ENCODE measurements at places on chromosomes 12 and 14.
A peak's percentile ranks its signal among the peaks of the same experiment; 100 is the strongest.

DNA sequence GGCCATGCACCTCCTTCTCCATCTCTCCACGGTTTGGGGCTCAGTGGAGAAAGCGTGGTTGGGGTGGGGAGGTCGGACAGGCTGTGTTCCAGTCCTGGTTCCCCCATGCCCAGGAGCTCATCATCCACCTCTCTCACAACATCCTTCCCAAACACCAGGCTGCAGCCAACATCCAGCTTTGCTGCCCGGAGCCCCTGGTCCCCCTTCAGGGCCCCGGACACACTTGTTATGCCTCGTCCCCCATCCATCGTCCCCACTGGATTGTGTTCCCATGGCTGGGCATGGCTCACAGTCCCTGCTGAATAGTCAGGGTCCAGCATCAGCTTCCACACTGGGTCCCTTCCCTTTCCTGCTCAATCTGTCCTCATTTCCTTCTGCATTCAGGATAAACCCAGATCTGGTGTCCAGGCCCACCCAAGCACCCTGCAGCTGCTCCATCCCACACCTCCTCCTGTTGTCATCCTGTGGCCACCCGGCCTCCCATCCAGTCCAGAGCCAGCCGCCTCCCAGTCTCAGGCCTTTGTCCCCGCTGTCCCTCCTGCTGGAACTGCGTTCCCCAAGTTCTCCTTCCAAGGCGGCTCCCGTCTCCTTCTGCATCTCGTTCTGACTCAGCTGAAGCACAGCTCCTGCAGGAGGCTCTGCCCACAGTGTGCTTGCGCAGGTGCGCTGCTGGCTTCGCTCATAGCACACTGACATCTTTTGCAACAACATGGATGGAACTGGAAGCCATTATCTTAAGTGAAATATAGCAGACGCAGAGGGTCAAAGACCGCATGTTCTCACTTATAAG lies 211.4 kb upstream of the RTL1 start:
- DNase-seq, result no peak

DNA sequence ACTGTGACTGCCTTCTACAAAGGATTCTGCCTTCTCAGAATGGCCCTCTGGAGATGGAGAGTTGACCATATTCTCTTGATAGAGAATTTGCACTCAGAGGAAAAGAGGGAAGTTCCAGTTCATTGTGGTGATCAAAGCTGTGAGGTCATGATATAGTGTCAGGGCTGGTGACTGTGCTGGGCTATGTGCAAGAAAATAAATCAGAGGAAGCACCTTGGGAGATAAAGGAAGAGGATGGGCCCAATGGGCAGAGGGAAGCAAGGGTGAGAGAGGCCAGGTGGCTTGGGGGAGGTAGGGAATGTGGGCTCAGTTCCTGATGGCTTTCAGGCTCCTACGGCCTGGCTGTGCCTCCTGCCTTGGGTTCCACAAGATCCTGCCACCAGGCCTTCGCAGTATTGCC lies 145.8 kb downstream of the SLC8A3 start:
- no peak for DNase-seq

DNA sequence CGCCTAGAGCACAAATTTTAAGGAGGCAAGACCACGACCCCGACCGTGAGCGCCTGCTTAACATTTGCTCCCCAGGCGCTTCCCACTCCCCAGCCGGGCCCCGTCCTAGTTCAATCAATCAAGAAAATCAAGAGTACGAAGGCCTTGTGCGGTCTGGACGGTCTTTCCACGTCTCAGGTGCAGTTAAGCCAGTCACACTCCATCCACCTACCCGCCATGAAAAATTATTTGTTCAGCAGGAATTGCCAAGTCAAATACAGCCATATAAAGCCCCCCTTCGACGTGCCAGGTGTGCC lies 603 bp upstream of the LRR1 start:
- DNase-seq, result no peak

DNA sequence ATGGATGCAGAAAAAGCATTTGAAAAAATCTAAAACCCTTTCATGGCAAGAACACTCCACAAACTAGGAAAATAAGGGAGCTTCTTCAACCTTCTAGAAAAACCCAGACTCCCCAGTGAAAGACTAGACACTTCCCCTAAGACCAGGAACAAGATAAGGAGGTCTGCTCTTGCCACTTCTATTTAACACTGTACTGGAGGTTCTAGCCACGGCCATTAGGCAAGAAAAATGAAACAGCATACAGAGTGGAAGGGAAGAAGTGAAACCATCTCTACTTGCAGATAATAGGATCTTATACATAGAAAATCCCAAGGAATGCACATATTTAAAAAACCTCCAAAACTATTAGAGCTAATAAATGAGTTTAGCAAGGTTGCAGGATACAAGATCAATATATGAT lies 42.3 kb downstream of the CHGA start:
- DNase-seq, result no peak

DNA sequence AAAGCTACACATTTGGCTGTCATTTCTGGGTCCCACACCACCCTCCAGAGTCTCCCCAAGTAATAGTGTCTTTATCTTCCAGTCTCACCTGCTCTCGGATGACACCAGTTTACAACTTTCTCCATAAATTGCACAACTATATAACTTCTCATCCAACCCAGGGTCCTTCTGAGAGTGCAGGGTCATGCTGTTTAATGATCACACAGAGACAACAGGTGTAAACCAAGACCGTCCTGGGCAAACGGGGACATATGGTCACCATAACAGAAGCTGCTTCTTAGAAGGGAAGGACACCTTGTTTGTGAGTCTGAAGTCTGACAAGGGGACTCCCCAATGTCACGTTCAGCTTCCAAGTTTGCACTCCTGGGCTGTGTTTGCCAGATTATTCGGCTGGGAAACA lies 74.3 kb downstream of the MAP1LC3B2 start:
- no peak for DNase-seq

DNA sequence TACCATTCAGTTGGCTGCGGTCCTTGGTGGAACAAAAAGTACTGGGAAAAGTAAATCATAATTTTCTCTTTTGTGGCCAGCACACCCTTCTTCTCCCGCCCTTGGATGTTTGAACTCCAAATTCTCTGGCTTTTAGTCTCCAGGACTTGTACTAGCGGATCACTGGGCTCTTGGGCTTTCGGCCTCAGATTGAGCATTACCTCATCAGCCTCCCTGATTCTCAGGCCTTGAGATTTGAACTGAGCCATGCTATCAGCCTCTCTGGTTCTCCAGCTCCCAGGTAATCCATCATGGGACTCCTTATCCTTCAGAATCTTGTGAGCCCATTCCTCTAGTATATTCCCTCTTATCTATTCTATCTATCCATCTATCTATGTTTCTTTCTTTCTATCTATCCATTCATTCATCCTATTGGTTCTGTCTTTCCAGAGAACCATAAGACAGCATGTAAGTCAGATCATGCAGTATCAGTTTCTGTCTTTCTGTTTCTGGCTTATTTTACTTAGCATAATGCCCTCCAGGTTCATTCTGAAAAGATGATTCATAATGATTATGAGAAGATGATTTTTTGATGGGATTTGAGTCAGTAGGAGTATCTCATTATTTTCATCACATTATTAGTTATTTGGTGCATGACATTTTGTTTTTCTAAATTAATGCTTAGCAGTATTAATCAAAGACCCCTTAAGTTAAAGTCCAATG lies 814.9 kb downstream of the LRFN5 start:
- DNase-seq, result no peak

- no peak for DNase-seq
Measured at GRCh38 chr14:97798176-97798575, 1001.0 kb downstream of the VRK1 start.

DNA sequence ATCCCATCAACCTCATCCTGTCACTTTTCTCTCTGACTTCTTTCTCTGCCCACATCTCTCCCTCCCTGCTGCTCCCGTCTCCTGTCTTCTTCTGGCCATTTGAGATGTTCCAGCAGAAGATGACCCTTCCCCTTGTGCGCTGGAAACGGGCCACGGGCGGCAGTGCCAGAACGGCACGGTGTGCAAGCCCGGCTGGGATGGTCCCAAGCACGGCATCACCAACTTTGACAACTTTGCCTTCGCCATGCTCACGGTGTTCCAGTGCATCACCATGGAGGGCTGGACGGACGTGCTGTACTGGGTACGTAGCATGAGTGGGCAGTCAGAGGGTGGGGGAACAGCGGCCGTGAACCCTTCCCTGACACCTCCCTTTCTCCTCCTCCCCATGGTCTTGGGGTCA lies 301.7 kb upstream of the FKBP4 start:
- no peak for DNase-seq

GRCh38 chr14:70317969-70318634 lies 41.4 kb downstream of the COX16 start:
- DNase-seq, result no peak

GRCh38 chr12:106297681-106298080 lies 4.9 kb upstream of the TCP11L2 start:
- DNase-seq, result no peak

- peak; percentile 45 for DNase-seq
Measured at GRCh38 chr12:101414533-101415119, 7.1 kb upstream of the ARL1 start.

- no peak for DNase-seq
Measured at GRCh38 chr14:42319996-42320395, 713.3 kb downstream of the LRFN5 start.

DNA sequence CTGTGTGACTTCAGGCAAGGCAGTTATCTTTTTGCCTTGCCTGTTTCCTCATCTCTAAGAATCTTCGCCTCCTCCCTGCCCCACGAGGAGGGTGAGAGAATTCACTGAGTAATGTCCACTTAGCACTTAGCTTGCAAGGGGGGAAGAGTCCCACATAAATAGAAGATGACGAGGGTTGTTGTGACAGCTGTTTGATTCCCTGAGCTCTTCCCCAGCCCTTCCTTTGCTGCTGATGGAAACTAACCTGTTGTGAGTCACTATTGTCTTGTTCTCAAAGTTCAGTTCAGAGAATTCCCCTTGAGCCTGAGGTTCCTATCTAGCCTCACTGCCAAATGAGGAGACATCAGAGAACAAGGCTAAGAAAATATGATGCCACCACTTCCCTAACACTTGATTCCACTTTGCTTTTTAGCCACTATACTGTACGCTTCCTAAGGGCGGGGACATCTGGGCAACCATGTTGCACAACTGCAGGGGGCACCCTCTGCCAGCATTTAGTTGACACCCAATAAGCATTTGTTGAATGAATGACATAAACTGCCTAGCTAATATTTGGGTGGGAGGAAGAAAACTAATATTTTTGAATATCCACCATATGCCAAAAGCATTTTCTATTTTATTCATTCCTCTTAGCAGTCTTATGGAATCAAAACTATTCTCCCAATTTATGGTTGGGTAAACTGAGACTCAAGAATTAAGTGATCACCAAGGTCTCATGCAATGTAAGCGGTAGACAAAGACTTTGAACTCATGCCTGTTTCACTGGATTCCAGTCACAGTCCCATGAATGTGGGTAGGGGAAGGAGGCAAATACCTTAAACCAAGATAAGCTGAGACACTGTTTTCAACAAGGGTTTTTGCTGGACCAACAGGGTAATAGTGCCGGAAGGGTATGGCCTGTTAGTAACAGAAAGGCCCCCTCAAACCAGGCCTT lies 77.6 kb downstream of the ZFP36L1 start:
- no peak for DNase-seq

- DNase-seq, result peak; percentile 33
Measured at GRCh38 chr12:57772429-57773322, at the start of gene EEF1AKMT3. TSS of gene EEF1AKMT3 (plus strand) at chr12:57772614. CDS start at chr12:57772725, 111 bp downstream.

GRCh38 chr14:92480856-92481255 lies 32.7 kb upstream of the RIN3 start:
- no peak for DNase-seq

- DNase-seq, result peak; percentile 52
Measured at GRCh38 chr14:50085570-50086320, 30.6 kb downstream of the VCPKMT start.

- no peak for DNase-seq
Measured at GRCh38 chr12:33222357-33222756, 217.3 kb downstream of the SYT10 start.

GRCh38 chr12:48180424-48180823 lies 3.0 kb upstream of the CCDC184 start:
- DNase-seq, result no peak

- DNase-seq, result peak; percentile 65
Measured at GRCh38 chr12:19440019-19440858, 947 bp downstream of the AEBP2 start.

- DNase-seq, result no peak
Measured at GRCh38 chr14:77062261-77062660, 33.8 kb upstream of the IRF2BPL start.

DNA sequence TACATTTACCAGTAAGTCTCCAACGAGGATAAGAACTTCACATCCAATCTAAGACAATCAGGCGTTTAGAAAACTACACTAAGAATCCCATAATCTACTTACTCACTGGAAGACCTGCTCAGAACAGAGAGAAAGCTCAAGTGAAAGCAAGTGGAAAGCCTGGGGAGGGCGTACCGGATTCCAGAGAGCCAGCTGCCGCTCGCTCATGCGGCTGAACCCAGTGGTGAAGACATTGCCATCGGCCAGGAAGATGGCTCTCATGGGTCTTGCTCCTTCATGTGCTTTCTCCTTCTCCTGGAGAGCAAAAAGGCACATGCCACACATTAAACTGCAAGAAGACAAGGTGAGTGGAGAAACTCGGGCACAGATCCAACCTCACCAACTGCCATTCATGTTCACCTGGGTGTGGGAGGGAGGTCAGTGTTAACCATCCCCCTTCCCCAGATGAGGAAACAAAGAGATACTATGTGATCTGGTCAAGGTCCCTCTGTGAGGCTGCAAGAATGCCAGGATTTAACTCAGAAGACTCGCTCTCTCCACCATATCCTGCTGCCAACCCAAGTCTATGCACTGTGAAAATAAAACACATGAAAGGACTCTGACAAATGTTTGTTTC lies 23.5 kb upstream of the SELPLG start:
- no peak for DNase-seq

- no peak for DNase-seq
Measured at GRCh38 chr14:24416254-24416931, 13.1 kb downstream of the CBLN3 start.

DNA sequence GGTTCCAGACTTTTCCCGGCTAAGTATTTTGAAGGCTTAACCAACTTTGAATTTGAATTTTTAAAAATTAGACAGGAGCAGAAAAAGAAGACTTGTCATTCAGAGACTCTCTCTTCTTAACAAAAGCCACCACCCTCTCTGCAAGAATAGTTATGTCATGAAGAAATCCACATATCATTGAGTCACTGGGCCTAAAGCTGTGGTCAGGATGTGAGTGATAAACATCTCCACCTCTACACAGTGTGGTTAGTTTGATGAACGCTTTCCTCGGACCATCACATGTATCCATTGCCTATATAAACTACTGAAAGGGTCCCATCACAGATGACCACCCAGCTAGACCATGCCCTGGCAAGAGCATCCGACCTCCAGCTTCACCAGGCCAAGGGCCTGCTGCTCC lies 226.1 kb downstream of the KSR2 start:
- no peak for DNase-seq

- no peak for DNase-seq
Measured at GRCh38 chr14:96851694-96852381, 54.7 kb downstream of the VRK1 start.
